ENCODE measurements at places on chromosomes 4 and X.

GRCh38 chr4:158597879-158598596 is 73.6 kb downstream of the C4orf46 start:
- DNase-seq, result no peak

- DNase-seq, result no peak
These were observed 665.6 kb upstream of the PRKX start for GRCh38 chrX:4379071-4379470.

- no peak for DNase-seq
These were observed 29.7 kb upstream of the DIPK2B start for GRCh38 chrX:45230410-45230809.

- DNase-seq, result no peak
These were observed 335.7 kb downstream of the BMPR1B start for GRCh38 chr4:95093460-95093859.

DNA sequence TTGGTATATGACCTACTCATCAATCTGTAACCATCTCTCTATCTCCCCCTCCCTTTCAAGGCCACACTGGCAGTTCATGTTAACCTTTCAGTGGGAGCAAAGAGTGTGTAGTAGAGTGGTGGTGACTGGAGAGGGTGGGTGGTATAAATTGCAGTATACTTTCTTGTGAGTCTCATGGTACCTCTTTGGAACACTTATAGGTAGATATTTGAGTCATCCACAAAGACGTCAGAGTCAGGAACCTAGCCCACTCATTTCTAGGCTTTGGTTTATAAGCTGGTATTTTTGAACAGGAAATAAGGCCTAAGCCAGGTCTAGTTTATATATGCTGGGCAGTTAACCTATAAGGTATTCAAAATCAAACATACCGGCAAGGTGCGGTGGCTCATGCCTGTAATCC is 36.3 kb downstream of the RLIM start:
- DNase-seq, result no peak

DNA sequence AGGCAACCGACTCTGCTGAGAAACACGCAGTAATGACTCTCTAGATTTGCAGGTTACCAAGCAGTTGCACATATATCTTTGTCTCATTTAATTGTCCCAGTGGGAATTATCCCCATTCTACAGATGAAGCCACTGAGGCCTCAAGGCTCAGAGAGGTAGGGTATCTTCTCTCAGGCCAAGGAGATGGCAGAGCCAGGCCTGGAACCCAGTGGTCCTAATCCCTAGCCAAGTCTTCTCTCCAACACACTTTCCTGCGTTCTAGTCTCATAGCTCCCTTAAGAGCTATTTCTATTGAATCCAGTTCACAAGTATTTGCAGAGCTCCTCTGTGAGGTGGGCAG is 181.3 kb upstream of the BCOR start:
- DNase-seq, result no peak

- no peak for DNase-seq
These were observed 73.0 kb upstream of the KLHL13 start for GRCh38 chrX:118189628-118190027.

DNA sequence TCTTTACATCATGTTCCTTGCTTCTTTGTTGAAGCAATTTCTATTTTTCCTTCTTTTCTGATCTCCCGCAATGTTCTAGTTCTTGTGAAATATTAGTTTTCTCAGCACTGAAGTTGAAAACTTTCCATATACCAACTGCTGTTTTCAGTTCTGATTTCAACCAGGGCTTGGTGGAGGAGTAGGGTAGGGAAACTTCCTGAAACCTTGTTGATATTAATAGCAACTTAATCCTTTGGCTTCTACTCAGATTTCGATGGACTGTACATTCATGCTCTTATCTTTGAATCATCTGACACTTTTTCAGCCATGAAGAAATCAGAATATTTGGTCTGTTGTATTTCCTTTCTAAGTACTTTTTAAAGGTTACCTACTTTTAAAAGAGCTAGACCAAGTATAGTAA is 315.8 kb downstream of the RPA4 start:
- no peak for DNase-seq

Measured in astrocyte (in vitro differentiated cells and primary cell).